GM04504 (cell line): ENCODE measurements at places on chromosomes 7 and 10.

GRCh38 chr7:18570890-18571478, 75.4 kb downstream of the HDAC9 start:
- DNase-seq: no peak

DNA sequence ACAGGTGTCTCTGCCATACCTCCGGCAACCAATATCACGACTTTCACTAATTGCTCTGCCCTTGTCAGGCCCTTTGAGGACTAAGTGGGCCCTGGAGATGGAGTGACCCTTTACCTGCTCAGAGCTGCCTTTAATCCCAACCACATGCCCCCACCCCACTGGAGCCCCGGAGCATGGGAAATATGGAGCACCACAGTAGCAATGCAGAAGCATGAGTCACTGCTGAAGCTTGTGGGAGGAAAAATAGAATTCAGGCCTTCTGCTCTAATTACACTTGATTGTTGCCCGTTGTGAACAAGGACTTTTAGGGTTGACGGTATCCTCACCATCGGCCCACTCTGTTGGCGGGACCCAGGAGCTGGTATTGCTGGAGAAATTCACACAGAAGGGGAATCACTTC, 52.5 kb upstream of the FRMD4A start:
- DNase-seq: no peak

GRCh38 chr7:75818472-75818871, 4.9 kb upstream of the CCL24 start:
- no peak for DNase-seq

DNA sequence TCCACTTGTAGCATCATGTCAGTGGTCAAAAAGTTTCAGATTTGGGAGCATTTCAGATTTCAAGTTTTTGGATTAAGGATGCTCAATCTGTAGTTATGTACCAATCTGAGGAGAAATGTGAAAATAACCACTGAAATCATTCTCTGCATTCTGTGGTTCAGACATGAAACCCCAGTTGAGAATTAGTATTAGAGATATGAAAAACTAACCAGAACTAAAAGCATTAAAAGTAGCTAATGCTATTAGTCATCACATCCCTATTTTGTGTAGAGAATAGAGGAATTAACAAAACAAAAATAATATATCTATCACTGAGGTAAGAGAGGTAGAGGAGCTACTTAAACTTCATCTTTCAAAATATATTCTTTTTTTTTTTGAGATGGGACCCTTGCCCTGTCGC, 28.0 kb downstream of the MICU1 start:
- no peak for DNase-seq

GRCh38 chr10:71984126-71984808, 20.1 kb downstream of the CHST3 start:
- no peak for DNase-seq

DNA sequence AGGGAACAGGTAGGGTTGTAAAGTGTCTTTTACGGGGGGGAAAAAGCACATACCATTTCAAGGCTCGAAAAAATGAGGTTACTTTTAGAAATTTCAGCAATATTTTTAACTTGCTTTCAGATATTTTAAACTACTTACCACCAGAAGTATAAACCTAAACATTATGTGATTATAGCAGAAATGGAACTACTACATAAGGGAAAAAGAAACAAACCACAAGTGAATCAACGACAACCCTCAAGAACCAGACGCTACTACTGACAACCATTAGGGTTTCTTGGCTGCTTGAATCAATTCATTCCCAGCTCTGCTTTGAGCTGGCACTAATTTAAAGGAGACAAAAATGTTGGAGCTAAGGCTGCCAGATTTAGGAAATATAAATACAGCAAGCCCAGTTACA, 80.1 kb downstream of the ZFAND4 start:
- DNase-seq: no peak

GRCh38 chr7:134549366-134549765, 456 bp downstream of the AKR1B15 start:
- DNase-seq: no peak

DNA sequence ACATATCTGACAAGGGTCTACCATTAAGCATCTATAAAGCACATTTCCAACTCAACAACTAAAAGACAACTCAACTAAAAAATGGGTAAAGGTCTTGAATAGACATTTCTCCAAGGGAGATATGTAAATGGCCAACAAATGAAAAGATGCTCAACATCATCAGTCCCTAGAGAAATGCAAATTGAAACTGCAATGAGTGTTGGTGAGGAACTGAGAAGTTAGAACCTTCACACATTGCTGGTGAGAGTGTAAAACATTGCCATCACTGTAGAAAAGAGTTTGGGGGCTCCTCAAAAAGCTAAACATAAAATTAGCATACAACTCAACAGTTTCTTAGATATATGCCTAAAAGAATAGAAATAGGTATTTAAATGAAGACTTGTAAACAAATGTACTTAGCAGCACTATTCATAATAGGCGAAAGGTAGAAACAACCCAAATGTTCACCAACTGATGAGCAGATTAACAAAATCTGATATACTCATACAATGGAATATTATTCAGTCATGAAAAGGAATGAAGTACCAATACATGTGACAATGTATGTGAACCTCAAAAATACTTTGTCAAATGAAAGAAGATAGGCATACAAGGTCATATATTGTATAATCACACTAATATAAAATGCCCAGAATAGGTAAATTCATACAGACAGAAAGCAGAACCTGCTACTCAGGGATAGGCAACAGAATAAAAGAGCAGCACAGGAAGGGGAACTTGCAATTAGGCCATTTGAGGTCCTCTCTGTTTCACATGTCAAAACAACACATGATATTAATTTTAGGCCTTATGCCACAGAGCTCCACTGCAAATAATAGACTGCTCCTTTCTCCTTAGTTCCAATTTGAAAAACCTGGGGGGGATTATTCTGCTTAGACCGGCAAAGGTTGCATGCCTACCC, 10.6 kb upstream of the LRRC72 start:
- DNase-seq: no peak

DNA sequence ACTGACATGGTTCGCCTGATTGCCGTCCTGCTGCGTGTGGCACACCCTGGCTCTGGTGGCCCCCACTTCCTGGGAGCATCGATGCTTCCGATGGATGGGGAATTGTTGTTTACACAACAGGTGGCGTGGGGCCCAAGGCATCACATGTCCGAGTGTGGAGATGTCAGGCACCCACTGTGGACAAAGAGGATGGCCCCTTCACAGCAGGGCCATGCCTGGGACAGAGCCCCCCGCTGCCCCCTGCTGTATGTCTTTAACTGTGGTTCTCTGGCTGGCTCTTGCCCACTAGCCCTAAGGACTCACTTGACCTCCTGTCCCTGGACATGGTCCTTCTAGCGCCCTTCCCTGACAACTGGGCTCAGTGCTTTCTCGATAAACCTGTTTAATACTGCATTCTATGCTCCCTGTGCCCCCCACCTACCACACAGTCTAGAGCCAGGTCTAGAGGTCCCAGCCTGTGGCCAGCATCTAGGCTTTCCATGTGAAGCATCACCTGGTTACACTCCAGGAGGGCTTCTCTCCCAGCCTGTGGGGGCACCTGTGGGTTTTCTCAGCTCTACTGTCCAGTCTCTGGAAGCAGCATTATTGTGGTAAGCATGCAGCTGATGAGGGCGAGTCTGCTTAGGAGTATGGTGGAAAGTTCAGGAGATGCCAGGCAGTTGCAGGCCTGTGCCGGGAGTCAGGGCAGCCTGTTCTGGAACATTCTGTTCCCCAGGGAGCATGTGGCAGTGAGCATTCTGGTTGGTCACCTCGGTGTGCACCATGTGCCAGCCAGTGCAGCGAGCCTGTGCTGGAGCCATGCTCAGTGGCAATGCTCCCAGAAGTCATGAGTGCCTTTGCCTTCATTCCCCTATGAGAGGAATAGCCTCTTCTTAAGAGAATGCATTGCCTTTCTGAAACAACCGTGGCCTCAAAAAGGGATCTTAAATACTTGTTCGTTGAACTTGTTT, 10.4 kb downstream of the ADCY1 start:
- DNase-seq: no peak
